Neural progenitor cell (in vitro differentiated cells): ENCODE measurements at places on chromosomes 7 and 10.

DNA sequence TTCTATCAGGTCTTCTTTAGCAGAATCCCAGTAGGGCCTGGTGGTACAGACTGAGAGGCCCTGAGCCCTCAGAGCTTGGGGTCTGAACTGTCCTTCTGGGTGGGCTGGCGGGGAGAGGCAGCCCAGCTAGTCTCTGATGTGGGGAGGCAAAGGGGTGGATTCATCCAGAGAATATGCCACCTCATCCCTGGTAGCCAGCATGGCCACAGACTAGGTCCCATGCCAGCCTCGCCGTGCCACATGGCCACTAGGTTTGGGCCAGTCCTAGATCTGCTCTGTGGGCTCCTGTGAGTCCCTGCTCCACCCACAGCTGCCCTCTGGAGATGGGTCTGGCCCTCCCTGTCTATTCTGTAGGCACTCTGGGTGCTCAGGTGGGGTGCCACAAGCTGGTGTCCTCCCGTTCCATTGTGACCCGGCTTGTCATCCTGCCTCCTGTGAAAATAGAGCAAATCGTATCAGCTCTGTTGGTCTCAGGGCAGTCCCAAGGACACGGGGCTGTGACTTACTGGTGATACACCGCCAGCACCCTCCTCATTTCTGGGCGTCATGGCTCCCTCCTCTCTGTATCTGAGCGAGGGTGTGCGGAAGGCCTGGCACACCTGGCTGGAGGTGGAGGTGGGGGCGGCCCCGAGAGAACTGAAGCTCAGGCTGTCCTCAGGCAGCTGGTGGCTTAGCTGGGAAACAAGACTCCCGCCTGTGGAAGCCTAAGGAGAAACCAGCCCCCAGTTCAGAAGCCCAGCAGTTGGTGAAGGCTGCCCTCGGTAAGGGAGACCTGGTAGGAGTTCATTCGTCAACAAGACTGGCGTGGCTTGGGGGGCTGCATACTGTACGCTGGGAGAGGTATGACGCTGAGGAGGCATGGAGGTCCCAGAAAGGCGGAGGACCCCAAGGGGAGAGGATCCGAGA lies 33.3 kb downstream of the UNC5B start:
- DNase-seq: no peak

DNA sequence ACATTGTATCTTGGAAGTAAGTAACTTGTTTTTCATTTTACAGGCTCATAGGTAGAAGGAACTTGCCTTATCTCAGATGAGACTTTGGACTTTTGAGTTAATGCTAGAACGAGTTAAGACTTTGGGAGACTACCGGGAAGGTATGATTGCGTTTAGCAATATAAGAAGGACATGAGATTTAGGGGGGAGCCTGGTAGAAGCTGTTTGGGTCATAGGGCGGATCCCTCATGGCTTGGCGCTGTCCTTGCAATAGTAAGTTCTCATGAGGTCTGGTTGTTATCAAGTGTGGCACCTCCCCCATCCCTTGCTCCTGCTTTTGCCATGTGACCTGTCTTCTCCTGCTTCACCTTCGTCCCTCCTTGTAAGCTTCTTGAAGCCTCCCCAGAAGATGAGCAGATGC lies 110.3 kb downstream of the MKX start:
- no peak for DNase-seq

- DNase-seq: no peak
These were observed 1.0 kb downstream of the CPED1 start for GRCh38 chr7:120989257-120990220.

DNA sequence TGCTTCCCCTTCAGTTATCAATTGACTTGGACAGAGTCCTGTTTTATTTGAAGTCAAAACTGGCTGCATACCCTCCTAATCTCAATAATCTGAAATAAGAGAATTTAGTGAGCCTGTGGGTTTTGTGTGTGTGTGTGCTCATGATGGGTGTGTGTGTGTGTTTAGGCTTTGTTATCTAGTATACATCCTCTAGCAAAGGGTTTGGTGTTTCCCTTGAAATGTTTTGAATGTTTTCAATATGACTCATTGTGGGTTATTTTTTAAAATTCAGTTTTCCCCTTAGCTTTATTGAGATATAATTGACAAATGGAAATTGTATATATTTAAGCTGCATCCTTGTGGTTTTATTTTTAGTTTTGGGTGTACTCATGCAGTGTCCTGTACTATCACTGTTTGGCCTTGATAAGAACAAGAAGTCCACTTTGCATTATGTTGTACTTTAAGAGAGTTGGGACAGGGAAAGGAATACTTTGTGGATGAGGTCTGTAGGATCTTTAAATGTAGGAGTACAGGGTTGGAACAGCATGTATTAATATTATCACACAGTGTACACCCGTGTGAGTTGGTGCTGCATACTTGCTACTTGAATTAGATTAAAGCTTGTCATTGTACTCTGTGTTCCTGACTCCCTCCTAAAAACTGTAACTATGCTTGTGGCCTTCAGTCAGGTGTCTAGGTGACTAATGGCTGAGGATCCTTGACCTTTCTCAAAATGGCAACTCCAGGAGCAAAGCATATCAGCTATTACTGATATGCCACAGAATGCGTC lies 58.3 kb downstream of the VCL start:
- no peak for DNase-seq

GRCh38 chr7:116511552-116512519 lies 12.3 kb downstream of the CAV2 start:
- peak; percentile 54 for DNase-seq

GRCh38 chr7:41529831-41530230 lies 173.1 kb downstream of the INHBA start:
- DNase-seq: no peak

- DNase-seq: no peak
These were observed 252.6 kb upstream of the INHBA start for GRCh38 chr7:41955451-41955850.

GRCh38 chr7:12610899-12611298 lies 40.4 kb downstream of the SCIN start:
- no peak for DNase-seq
